ENCODE measurements at places on chromosomes 3 and 15.

- no peak for DNase-seq
Observed at GRCh38 chr3:175355801-175356335, 496.7 kb downstream of the NAALADL2 start.

DNA sequence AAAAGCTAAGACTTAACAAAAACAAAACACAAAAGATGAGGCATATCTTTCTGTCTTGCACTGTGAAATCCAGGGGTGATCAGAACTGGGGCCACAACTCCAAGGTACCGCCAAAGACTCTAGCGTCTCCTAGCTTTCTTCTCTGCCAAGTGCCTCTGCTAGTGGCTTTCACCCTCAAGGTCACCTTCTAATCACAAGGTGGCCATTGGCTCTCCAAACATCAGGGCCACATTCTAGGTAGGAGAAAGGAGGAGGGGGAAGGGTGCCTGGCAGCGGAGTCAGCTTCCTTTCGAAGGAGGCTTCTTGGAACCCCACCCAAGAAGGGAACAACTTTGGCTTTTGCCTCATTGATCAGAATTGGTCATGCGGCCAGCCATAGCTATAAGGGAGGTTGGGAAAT is 168.8 kb upstream of the SMAD3 start:
- no peak for DNase-seq

DNA sequence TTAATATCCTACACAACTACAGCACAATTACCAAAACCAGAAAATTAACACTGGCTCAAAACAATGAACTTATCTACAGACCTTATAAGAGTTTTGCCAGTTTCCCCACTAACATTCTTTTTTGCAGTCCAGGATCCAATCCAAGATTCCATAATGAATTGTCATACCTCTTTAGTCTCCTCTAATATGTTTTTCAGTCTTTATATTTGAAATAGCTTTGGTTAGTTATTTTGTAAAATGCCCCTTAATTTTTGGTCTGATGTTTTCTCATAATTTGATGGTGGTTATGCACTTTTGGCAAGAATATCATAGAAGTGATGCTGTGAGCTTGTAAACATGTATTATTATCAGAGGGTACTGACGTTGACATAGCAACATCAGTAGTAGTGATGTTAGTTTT is 124.3 kb downstream of the ISL2 start:
- DNase-seq = no peak

GRCh38 chr3:150059729-150060128 is 89.0 kb upstream of the PFN2 start:
- DNase-seq = peak; percentile 42

DNA sequence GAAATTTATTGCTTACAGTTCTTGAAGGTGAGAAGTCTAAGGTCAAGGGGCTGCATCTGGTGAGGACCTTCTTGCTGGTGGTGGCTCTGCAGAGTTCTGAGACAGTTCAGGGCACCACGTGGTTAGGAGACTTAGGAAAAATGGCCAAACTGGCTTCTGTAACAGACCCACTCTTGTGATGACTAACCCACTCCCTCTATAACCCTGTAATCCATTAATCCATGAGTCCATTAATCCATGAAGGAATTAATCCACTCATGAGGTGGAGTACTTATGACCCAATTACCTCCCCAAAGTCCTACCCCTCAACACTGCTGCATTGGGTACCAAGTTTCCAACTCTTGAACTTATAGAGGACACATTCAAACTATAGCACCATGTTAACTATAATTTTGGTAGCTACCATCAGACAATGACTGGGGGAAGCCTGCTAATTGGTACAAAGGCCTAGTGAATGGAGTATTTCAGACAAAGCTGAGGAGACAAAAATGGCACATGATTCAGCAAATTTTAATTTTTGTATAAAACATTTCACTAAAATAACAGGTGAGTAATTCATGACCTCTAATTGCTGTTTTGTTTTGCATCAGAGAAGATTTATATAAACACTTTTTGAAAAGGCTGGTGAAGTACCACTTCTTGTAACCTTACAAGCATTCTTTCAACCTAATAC is 374.1 kb upstream of the TBL1XR1 start:
- no peak for DNase-seq

GRCh38 chr15:57948351-57949289 is 116.9 kb downstream of the ALDH1A2 start:
- no peak for DNase-seq

DNA sequence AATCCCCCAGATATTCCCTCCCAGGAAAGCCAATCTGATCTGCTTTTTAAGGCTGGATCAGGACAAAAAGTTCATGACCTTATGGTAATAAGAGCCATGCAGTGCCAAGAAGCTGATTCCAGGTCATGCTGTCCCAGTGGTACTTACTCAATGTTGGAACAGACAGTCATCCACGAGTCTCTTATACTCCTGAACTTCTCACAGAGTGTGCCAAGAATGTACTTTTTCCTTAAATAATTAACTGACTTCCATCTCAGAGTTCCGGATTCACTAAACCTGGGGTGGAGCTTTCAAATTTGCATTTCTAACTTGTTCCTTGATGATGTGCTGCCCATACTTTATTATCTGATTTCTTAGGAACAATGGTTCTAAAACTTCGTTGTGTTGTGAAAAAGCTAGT is 3.4 kb upstream of the P3H2 start:
- DNase-seq = no peak

Data from NCI-H345 (cell line).